ENCODE measurements at places on chromosomes 12 and 14.
A peak's percentile ranks its signal among the peaks of the same experiment; 100 is the strongest.

- no peak for DNase-seq
Observed at GRCh38 chr12:164207-164606, 49.8 kb downstream of the SLC6A12 start.

GRCh38 chr12:47705566-47706425 is at the start of gene RPAP3:
Gene RPAP3 (minus strand): TSS chr12:47706030. CDS start chr12:47702840, 3,190 bp downstream.
- DNase-seq: peak; percentile 97

- DNase-seq: no peak
Observed at GRCh38 chr12:120200364-120200800, 529 bp downstream of the RPLP0 start.

- no peak for DNase-seq
Observed at GRCh38 chr12:77122661-77123060, 57.3 kb upstream of the E2F7 start.

DNA sequence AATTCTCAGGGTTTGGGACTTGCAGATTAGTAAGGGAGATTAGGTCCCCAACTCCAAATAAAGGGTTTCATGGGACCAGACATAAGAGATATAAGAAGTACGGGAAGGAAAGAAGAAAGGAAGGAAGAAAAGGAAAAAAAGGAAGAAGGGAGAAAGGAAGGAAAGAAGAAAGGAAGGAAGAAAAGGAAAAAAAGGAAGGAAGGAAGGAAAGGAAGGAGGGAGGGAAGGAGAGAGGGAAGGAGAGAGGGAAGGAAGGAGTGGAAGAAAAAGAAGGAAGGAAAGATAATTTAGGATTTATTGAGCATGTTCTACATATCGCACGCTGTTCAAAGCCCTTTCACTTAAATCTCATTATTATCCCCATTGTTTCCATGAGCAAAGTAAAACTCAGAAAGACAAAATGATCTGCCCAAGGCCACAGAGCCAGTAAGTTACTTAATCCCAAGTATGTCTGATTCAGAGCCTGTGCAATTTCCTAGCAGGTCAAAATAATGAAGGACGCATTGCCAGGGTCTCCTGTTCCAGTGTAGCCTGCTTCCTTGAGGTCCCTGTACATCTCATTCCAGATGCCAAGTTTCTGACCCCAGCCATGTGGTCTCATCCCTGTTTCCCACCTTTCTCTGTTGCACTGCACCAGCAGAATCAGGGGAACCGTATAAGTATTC is 3.9 kb upstream of the HDAC7 start:
- no peak for DNase-seq

GRCh38 chr12:8064131-8064530 is 2.0 kb downstream of the C3AR1 start:
- DNase-seq: no peak

- DNase-seq: no peak
Observed at GRCh38 chr14:103535891-103536565, 7.0 kb downstream of the TRMT61A start.

- DNase-seq: no peak
Observed at GRCh38 chr14:29741909-29742401, 185.7 kb downstream of the PRKD1 start.

GRCh38 chr12:13836099-13836498 is 145.3 kb downstream of the GRIN2B start:
- no peak for DNase-seq

GRCh38 chr12:70551731-70552130 is 85.5 kb downstream of the PTPRB start:
- no peak for DNase-seq

GRCh38 chr12:13307143-13307816 is 110.8 kb downstream of the EMP1 start:
- DNase-seq: no peak

DNA sequence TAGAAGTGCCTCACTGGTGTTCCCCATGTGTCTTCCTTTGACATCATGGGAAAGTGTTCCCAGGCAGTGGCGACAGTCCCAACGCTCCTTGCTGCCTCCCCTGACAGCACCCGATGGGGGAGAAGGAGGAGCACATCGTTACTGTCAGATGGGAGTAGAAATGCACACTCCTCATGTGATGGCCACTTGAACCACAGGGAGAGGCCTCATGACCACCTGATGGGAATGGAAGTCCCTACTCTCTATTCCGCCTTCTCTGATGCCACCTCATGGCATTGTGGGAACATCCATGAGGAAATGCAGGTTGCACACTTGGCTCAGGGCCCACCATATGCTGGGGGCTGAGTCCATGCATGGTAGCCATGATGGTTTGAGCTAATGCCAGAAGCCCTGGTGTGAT is 14.3 kb upstream of the CORO1C start:
- DNase-seq: no peak

DNA sequence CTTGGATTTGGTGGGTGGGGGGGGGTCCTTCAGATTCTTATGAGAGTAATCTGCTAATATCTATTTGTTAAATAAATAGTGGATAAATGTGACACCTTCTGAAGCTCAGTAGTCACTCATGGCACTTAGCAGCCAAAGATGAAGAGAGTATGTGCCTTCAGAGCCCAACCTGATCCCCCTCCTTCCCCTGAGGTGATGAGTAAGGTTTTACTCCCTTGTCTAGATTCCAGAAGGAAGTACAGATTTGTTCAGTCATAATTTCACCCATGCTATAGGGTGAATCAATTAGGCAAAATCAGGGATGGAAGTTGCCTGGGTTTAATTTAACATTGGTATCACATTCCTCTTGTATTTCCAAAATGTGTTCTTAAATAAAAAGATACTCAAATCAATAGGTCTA is 340.3 kb upstream of the ATP2B1 start:
- no peak for DNase-seq

- no peak for DNase-seq
Observed at GRCh38 chr14:33480071-33480886, 470.6 kb downstream of the EGLN3 start.

Measured in stimulated activated CD8-positive, alpha-beta memory T cell treated with anti-CD3 and anti-CD28 coated beads, Interleukin-15, amount 100 ng/mL, for 48 hours (primary cell).